ENCODE measurements at places on chromosomes 5 and 9.

DNA sequence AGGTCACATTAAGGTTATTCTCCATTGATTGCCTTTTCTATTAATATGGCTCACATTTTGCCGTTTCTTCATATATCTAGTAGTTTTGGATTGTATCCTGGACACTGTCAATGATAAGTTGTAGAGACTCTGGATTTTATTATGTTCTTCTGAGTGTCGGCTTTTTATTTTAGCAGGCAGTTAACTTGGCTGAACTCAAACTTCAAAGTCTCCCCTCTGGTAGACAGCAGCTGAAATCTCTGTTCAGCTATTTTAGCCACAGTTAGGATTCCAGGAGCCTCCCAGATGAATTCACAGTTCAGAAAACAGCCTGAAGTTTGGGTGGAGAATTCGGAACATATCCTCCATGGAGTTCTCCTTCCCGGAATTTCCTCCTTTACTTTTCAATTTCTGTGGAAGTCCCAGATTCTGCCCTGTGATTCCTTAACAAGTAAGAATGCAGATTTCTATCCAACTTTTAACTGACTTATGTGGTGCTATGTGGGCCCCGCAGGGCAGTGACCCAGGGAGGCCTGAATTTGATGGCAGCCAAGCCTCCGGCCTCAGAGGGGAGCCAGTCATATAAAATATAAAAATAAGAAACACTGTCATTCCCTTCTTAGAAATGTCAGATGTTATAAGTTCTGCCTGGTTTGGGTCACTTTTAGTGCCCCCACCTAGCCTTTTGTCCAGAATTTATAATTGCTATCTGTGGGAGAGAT lies 39.3 kb upstream of the MVB12B start:
- DNase-seq, result no peak

GRCh38 chr5:18546591-18546990 lies 912.3 kb downstream of the TAF11L14 start:
- DNase-seq, result no peak

DNA sequence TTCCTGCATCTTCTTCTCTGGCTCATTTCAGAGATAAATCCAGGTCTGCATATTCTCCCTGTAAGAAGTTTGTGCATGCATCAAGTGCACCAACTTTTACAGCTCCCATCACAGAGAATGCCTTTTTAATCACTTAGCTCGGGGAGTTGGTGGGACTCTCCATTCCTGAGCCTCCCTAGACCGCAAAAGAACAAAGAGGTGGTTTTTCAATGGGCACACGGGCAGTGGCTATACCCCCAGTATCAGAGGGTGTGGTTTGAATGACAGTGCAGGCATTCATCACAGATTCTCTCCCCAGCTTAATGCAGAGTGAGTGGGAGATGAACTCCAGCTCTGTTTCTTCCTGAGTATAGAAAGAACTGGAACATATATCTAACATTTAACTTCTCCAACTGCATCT lies 264.7 kb upstream of the NR4A3 start:
- no peak for DNase-seq

DNA sequence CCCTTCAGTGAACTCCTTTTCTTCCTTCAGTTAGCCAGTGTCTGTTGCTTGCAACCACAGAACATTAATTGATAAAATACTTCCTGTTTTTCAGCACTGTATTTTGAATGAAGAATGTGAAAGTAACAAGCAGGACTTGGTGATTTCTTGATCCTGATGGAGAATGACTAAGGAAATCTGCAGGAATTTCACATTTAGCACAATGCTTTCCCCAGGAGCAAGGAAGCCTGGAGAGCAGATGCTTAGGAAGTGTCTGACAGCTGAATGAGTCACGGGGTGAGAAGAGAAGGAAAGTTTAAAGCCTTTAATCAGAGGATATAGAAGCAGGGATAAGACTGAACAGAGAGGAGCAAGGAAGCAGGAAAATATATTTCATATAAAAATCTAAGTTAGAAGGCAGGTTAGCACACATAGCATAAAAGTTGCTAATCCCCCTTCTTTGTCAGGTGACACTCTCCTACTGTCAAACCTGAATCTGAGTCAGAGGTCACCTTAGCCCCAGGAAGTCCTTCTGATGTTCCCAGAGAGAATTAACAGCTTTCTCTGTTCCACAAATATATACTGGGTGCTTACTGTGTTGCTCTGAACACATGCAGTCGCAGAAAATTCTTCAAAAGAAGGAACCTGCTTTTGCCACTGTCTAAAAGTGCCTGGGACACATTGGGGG lies 59.7 kb downstream of the GNA14 start:
- DNase-seq, result no peak

DNA sequence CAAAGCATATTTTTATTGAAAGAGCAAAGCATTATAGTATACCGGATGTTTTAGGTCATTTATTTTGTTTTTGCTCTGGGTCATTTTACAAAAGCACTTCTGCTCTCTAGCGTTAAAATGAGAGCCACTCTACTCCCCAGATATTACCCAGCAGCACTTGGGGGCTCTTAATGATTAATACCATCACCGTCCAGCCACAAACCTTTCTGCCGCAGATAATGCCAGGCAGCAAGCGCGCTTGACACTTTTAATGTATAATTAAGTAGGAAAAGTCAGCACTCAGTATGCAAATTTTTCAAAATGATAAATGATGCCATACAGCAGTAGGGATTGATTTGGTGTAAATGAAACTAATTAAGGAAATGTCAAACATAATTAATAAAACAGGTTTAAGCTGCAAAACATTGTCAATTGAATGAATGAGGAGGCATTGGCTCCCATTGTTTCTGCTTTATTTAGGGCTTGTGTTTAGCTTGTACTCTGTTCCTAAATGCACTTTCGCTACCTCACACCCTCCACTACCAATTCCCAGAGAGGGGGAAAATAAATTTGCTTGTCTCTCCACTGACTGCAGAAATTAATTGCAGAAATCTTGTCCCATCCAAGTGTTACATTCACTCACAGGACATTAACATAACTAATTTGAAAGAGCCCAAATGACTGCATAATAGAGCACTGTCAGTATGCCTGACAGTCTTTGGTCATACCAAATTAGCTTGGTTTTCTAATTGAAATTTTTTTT lies 358.8 kb upstream of the ARRDC3 start:
- no peak for DNase-seq

DNA sequence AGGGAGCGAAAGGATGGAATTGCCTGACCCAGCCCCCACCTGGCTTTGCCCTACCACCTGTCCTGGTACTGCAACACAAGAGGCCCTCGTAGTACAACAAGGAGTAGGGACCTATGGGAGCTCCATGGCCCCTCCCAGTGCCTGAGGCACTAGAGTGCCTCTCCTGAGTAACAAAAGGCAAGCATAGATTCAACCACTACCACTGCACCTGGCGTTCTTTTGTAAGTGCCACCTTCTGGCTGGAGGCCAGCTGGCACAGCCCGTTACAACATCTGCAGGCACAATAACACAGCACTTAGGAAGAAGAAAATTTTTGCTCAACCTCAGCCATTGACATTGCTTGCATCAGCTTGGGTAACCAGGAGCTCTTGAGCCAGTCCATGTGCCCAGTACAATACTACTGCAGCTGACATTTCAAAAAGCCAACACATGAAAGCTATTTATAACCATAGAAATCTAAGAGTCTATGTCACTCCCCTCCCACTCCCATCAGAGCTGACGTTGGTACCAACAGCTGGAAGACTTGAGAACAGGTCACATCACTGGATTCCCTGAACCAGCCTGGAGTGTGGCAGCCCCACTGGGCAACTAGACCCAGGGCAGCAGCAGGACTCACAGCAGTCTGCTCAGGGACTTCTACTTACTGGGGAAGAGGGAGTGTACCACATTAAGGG lies 17.7 kb upstream of the FAM174A start:
- no peak for DNase-seq

DNA sequence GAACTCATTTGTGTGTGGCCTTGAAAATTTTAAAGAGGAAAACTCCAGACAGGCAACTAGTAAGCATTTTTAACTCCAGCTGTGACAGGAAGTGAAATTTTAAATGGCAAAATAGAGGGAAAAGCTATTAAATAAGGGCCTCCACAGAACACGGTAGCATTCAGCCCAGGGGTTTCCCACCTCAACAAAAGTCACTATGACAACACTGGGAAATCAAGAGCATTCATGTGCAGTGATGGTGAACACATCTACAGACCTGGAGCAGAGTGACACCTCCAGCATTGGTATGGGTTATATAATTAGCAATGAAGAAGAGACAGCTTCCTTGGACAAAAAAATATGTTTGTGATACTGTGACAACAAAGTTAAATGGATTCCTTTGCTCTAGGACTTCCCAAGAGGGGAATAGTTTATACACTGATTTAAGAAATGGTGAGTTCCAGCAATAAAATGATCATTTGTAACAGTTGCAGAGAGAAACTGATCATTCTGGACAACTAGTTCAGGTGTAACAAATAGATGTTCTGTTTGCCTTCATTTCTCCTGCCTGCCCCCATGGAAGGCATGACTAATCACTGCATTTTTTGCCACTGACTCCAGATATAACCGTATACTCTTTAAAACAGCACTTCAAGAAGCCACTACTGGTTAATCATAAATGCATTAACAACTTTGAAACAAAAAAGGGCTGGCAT lies 93.3 kb upstream of the SLC44A1 start:
- DNase-seq, result no peak

DNA sequence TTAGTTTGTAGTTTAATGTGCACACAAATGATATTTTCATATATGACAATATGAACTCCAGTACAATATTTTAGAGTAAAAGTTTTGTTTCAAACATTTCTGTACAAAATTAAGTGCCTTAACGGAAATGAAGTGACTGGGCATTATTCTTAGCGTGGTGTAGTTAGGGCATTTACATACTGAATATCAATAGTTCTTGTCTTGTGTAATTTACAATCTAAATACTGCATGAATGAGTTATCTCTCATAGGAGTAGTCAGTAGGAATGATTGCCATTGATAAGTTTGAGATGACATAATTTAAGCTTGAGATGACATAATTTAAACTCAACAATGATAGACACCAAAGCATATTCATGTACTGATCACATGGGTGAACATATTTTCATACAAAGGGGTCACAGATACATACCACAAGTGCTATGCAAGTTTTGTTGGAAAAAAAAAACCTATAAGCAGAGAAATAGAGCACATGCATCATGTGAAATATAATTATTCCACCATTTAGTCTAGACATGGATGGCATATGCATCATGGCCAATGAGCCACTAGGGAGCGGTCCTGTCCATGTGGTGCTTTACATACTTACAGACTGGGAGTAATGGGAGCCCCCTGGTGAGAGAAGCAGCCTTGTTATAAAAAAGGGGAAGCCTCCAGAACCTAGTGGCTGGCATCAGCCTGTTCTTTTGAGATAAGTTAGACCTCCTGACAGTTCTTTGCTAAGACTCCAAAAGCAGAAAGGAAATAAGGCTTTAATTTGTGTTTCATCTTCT lies 1523.9 kb downstream of the MAT2B start:
- peak; percentile 11 for DNase-seq

GRCh38 chr9:18056993-18057369 lies 417.0 kb upstream of the ADAMTSL1 start:
- DNase-seq, result no peak

- peak; percentile 7 for DNase-seq
These were observed 312.1 kb downstream of the TMEM232 start for GRCh38 chr5:110414360-110414759.

- DNase-seq, result no peak
These were observed 37.3 kb downstream of the SPIN1 start for GRCh38 chr9:88425538-88425950.

DNA sequence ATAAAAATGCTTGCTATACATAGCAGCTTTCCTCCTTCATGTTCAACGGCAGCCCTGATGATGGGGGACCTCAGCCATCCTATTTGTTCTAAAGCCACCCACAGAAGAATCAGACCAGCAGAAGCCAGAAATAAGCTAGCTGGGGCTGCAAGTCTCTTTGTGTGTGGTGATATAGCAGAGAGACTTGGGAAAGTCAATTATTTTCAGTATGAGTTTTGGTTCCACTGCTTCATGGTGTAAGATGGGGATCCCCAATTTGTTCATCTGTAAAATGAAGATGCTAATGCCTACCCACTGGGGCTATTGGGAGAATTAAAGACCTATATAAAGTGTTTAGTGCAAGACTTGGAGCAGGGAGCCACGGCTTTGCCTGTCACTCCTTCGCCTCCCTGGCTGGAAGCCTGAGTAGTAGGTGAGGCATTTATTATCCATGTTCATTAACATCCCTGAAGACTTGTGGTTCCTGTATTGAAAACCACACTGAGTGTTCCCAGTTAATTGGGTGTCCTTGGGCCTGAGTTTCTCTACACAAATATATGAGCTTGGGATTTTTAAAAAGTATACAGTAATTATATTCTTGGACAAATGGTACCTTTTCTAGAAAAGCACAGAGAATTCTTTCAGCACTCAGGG lies 210.1 kb upstream of the SLC24A2 start:
- DNase-seq, result no peak

DNA sequence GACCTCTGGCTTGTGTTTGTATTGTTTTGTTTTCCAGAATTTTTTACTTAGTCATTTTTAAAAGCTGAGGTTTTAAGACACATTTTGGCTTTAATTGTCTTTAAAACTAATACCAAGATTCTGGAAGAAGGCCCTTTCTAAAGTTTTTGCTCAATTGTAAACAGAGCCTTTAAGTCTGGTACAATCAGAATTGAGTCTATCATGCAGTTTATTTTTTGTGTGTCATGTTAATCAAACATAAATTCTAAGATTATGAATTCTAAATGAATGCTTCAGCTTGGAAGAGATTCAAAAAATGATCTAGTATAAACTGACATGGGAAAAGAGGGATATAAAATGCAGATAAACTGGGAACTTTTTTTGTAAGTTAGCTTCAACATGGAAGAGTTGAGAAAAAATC lies 882.7 kb downstream of the TLE1 start:
- DNase-seq, result no peak

DNA sequence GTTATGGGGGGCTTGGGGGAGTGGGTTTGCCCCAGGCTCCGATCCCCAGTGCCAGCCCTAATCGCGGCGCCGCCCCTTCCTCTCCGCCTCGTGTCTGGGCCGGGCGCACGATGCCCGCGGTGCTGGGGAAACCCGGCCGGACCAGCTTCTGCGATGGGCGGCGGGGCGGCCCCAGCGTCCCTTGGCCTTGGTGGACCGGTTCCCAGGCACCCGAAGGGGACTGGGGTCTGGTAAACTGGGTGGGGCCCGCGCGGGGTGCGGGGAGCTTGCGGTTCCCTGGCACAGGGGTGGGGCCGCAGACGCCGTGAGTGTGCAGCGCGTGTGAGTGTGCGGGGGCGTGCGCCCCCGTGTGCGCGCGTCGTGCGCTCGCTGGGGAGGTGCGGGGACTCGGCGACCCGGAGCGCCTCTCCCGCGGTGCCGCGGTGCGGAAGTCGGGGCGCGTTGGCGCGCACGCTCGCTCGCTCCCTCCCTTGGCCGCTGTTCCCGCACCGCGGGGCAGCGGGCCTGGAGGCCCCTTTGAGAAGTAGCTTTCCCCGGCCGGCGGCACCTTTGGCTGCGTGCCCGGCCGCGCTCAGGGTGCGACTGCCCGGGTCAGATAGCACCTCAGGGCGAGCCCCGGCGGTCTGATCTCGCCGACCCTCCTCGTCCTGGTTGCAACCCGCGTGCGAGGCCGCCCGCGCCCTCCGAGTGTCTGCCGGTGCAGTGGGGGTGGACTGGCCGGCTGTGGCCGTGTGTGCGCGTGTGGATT lies 568 bp downstream of the MACIR start:
- peak; percentile 66 for DNase-seq

DNA sequence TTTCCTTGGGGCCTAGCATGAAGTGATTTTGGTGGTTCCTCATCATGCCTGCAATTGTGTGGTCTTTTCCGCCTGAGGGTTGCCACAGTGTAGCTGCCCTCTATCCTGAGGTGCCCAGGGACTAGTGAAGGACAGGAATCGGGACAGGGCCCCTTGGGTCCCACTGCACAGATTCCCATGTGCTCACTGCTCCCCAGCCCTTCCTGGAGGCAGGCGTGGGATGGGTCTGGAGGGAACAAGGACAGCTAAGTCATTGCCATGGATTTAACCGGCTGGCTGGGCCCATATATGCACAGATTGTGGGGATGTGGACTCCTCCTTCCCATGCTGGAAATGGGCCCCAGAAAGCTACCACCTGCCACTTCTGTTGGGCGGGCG lies 122.3 kb upstream of the PITX1 start:
- no peak for DNase-seq

Measured in globus pallidus (tissue), 1 donor.